ENCODE measurements at places on chromosomes 6 and 20.

DNA sequence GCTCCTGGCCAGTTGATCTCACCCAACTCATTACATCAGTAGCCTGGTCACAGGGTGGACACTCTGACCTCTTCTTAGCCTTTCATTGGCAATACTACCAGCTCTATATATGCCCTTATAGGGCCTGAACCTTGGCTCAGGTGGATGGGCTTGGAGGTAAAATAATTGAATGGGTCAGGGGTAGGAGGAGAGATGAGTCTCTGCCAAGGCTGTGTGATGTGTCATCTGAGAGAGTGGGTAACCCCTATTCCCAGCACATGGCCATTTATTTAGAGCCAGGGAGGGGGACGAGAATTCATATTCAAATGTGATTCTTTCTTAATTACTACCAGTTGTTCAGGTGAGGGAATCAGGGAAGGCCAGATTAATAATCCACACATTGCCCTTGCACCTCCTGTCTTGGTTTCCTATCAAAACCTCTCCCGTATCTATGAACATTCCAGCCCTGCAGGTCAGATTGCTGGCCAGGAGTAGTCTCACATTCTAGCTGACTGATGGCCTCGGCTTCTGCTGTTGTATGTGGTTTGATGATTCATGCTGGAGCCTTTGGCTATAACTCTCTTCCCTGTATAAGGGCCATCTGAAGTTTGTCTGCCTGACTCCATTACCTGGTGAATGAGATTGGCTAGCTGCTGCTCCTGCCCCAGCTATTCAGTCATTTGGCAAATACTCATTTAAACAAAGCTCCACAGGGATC, 13.4 kb downstream of the C20orf173 start:
- DNase-seq: peak; percentile 92

DNA sequence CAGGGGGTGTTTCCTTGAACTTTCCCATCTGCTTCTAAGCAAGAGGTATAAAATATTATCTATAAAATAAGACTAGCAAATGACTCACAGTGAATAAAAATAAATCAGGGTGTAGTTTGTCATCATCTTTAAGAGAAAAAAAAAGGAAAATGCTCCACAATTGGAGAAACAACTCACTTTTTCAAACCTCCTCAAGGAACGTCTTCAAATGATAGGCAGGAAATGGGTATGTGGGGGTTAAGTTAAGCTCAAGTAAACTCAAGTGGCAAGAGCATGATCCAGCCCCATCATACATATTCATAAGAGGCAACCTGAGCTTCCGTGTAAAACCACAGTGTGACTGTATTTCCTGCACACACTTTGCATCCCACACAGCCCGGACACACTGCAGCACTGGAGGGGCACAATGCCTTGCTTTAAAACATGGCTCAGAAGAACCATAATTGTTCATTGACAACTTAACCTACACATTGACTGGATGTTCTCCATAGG, 58.5 kb upstream of the CEP85L start:
- peak; percentile 93 for DNase-seq

GRCh38 chr6:14932485-14933182, 313.2 kb upstream of the JARID2 start:
- no peak for DNase-seq

GRCh38 chr6:168292826-168293225, 26.8 kb downstream of the DACT2 start:
- DNase-seq: no peak

- no peak for DNase-seq
These were observed 85.6 kb downstream of the PDE7B start for GRCh38 chr6:135937106-135937505.

DNA sequence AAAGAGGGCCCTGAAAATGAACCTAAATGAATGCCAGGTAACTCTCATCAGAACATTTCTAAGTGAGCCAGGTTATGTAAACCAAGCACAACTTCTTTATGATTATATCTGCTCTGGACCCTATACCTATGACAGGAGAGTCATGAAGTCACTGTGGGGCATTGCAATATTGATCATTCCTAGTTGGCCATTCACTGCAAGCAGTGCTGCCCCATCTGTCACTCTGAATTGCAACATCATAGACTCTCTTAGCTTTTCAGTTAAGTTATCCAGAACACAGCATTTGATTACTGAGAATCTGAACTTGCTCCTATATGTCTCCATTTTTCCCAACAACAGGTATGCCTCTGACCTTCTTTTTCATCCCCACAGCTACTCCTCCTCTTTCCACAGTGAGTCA, 3.3 kb downstream of the COL21A1 start:
- no peak for DNase-seq

DNA sequence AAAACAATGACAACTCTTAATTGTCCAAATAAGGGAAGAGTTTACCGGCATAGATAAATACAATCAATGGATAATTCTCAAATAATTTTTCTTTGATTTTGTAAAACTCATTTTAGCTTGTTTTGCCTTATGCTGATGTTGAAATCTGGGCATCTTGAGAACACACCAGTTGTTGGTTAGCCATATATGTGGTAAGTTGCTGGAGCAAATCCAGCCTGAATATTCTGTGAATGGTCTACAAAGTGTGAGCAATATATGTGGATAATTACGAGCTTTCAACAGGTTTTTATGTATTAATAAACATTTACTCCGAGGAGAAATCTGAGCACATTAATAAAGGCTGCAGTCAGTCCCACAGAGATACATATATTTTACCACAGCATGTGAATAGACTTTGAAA, 423.6 kb downstream of the BCKDHB start:
- DNase-seq: no peak

- DNase-seq: no peak
These were observed 161.9 kb downstream of the DHX35 start for GRCh38 chr20:39124064-39124463.

GRCh38 chr6:162230147-162230752, 497.3 kb downstream of the PRKN start:
- no peak for DNase-seq

GRCh38 chr6:3769610-3770009, 18.1 kb upstream of the PXDC1 start:
- no peak for DNase-seq

DNA sequence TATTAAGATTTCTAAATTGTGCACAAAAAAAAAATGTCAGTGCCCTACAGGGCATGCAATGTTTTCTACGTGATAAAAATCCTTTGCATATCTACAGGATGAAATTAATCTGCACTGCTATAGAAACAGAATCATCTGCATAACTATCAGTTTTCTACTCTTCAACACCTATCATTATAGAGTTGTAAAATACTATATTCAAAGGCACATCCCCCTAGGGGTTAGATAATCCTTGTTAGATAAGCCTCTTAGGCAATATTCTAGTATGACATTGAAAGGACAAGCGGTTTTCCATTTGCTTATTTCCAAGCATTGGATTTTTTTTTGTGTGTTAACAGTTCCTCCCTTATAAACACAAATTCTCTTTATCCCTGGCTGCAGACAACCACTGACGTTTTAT, 98.7 kb upstream of the LAMA2 start:
- DNase-seq: no peak

DNA sequence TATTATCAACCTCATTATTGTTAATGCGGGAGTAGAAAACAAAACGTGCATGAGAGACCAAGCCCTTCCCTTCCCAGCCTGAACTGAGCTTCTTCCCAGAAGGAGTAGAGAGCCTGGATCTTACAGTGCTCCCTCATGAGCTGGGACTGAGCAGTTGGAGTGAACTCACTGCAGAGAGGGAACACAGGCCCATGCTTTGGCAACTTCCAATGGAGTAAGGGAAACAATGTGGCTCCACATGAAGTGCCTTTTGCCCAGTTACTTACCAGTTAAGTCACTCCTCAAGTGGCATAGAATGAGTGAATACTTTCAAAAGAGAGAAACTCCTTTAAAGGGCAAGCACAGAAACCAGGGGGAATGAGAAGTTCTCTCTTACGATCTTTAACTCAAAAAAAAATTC, 12.4 kb downstream of the FHL5 start:
- no peak for DNase-seq

GRCh38 chr6:139820210-139820609, 445.8 kb upstream of the CITED2 start:
- DNase-seq: peak; percentile 62

GRCh38 chr20:50450881-50451752, 59.1 kb upstream of the PTPN1 start:
- peak; percentile 41 for DNase-seq

DNA sequence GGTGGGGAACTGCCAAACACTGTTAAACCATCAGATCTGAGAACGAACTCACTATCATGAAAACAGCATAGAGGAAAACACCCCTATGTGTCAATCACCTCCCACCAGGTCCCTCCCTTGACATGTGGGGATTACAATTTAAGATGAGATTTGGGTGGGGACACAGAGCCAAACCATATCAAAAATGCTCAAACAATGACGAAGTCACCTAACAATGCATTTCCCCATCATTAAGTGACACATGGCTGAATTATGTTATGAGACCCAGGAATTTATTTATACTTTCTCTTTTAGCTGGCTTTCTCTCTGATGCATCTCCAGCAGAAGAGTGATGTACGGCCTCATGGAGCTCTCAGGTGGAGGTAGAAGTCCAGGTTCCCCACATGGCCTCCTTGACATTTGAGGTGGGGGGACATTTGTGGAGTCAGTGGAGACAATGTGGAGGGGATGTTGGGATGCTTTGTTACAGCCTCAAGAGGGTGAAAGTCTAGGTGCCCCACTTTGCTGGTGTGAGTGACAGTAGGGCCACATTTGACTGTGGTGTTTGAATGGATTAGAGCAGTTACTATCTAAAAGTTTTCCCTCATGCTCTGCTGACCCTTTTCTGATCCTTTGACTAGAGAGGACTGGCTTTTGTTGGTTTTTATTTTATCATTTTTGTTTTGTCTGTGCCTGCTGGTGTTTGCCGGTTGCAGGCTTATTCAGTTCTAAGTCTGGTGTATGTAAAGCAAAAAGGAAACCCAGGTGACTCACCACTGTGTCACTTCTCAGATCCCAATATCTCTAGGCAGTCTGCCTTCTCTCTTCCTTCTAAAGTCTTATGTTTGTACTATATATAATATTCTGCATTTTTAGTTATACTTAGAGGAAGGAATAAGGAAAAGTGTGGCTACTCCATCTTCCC, 18.5 kb upstream of the DCBLD1 start:
- DNase-seq: peak; percentile 56

DNA sequence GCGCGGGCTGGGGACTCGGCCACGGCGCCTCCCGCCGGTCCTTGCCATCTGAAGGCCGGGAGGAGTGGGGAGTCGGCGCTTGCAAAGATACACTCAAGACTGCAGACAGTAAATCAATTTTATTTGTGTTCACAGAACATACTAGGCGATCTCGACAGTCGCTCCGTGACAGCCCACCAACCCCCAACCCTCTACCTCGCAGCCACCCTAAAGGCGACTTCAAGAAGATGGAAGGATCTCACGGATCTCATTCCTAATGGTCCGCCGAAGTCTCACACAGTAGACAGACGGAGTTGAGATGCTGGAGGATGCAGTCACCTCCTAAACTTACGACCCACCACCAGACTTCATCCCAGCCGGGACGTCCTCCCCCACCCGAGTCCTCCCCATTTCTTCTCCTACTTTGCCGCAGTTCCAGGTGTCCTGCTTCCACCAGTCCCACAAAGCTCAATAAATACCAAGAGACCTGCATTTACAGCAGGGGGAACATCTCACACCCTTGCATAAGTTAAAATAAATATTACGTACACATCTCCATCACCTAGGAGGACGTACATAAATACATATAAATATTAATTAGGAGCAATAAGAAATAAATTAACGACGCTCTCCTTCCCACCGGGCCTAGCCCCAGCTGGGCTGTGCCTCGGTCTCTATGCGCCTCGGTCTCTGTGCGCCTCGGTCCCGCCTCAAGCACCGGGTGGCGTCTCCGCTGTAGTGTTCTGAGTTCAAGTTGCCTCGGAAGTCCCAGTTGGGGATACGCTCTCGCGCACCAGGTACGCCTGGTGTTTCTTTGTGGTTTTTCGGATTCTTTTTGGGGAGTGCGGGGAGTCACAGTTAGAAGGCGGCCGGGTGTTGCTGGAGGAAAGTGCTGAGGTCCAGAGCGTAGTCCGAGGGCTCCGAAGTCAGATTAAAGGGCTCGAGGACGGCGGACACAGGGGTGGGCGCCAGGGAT, 889 bp upstream of the FLOT1 start:
- DNase-seq: no peak

GRCh38 chr6:157150076-157150475, 173.2 kb downstream of the TMEM242 start:
- no peak for DNase-seq

DNA sequence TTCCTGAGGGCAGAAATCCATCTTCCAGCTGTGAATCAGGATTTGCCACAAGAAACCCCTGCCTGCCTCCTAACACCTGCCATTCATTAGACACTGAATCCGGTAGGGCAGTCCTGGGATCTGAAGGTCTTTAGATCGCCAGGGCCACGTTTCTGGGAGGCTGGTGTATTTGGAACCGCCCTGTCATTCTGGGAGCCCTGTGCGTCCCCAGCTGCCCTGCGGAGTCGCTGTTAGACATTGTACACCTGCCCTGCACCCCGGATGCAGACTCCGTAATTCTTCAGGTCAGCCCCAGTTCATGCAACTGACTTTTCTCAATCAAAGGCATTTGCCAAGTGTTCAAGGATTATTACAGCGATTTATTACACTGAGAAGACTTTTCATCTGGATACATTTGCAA, 193.2 kb downstream of the TBC1D7 start:
- DNase-seq: no peak

DNA sequence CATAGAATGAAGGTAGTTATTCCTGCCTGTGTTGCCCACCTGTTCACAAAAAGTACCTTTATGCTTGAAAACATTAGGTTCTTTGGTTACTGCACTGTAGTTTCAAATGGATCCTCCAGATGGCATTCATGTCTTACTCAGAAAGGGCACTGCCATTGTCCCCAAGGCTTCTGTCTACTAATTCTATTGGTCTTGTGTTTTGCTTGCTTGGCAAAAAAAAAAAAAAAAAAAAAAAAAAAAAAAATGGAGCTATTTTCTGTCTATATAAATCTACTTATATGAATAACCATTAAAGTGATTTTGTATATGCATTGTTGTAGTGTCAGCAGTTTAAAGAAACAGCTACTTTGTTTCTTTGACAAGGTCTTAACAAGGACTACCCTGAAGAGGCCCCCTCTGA, 12.7 kb upstream of the EFHC1 start:
- DNase-seq: peak; percentile 66

DNA sequence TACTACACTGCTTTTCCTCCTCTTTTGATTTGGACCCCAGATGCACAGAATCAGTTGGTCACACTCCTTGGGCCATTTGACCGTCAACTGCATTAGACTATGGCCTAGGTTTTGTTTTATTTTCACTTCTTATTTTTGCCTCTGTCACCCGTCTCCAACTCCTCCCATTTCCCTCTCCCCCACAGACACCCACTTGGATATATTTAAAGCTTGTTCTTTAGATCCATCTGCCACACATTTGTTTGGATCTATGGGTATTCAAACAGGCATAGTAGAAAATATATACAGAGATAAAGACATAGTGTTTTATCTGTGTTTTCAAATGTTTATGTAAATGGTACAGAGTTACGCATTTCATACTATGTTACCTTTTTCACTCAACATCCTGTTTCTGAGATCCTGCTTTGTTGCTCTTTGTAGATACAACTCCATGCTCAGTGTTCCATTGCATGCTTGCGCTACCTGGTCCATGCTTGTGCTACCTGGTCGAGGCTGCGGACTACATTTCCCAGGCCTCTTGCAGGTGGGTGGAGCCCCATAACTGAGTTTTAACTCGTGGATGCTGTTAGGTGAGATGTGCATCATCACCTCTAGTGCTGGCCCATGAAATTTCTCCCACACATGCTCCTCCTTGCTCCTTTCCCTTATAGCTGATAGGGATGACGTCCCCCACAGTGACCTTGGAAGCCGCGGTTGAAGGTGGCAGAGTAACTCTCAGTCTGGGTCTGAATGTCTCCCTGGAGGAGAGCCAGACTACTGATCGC, 11.5 kb upstream of the PREX1 start:
- DNase-seq: no peak

GRCh38 chr6:42041481-42042053, 8.8 kb upstream of the TAF8 start:
- DNase-seq: peak; percentile 11
